ENCODE measurements at places on chromosomes 6 and 20. TPM values are rescaled to one million over a fixed set of nuclear protein-coding genes. Genes with fewer than 3 reads are reported as not detected.

BNIP5 gene
- polyA plus RNA-seq = not detected

ARMC2 gene
- 24.1 TPM for polyA plus RNA-seq

SLPI gene
- polyA plus RNA-seq = 4.7 TPM

RAET1G gene
- polyA plus RNA-seq = 1.5 TPM

CLPSL1 gene
- not detected for polyA plus RNA-seq

COL11A2 gene
- 2.6 TPM for polyA plus RNA-seq

IL20RA gene
- 2.2 TPM for polyA plus RNA-seq

NTSR1 gene
- 0.03 TPM for polyA plus RNA-seq

MOG gene
- polyA plus RNA-seq = 0.10 TPM

LINC00237 gene
- not detected for polyA plus RNA-seq

FRK gene
- 4.8 TPM for polyA plus RNA-seq

HSPA12B gene
- polyA plus RNA-seq = 22.6 TPM

HLA-DQA1 gene
- 8.3 TPM for polyA plus RNA-seq

ZC3H12D gene
- polyA plus RNA-seq = 0.61 TPM
